ENCODE measurements at places on chromosomes 11 and 22.
A peak's percentile ranks its signal among the peaks of the same experiment; 100 is the strongest.

- no peak for DNase-seq
Observed at GRCh38 chr11:678297-678696, 16.7 kb downstream of the DEAF1 start.

GRCh38 chr11:13668957-13669521 lies 571 bp downstream of the FAR1 start:
- DNase-seq = peak; percentile 17

DNA sequence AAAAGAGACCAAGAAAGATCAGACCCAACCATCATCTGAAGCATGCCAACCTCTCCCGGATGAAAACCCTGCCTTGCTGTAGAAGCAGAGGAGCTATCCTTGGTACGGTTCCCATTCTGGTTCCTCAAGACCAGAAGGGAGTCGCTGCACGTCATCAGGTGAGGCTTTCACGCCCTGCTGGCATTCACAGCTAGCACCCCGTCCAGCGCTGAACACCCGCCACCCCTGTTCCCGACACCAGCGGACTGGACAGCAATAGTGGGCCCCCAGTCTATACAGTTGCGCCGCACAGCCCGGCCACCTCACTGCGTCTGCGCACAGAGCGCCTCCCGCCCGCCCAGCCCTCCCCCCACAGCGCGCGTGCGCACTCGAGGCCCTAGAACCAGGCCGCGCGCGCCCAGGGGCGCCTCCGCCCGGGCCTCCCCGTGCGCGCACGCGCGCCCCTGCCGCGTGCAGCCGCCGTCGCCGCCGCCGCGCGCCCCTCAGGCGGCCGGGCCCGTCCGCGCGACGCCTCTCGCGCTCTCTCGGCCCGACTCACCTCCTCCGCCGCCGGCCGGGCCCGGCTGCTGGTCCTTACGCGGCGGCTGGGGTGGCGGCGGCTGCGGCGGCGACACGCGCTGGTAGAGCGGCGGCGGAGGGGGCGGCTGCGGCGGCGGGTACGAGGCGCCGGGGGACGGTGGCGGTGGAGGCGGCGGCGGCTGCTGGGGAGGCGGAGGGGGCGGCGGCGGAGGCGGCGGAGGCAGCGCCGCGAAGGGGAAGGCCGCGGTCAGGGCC lies 706 bp downstream of the SF1 start:
- peak; percentile 78 for DNase-seq

GRCh38 chr11:94519478-94520084 lies 7.3 kb downstream of the C11orf97 start:
- no peak for DNase-seq

DNA sequence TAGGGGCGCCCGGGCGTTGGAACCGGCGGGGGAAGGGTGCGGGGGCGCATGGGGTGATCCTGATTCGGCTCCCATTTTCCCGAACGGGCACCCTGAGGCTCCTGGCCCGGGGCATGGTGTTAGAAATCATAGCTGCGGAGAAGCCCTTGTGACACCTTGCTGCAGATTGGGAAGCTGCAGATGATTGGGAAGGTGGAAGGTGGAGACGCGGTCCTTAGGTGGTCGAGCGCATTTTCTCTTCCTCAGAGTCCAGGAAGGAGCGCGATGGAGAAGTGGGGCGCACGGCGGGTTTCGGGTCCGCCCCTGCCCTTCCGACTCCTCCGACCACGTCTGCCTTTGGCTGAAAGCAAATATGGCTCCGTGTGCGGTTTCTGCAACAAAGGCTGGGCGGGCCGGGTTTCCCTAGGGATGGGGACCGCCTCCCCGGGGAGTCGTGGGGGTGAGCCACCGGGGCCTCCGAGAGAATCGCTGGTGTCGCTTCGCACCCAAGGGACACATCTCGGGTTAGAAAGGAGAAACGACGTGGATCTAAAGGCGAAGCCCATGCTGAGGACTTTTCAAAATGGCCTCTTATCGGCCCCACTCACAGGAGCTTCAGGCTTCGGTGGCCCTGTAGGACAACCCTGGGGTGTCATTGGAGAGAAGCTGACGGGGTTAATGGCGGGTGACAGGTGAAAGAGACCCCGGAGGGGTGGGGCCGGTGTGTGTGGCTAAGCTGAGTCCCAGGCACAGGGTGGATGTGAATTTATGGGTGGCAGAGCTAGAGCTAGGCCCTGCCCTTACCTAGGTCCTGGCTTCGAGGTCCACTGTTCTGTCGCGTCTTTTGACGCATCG lies 707 bp upstream of the FTH1 start:
- DNase-seq = peak; percentile 16

- no peak for DNase-seq
Observed at GRCh38 chr11:34972892-34973291, 56.5 kb downstream of the PDHX start.

DNA sequence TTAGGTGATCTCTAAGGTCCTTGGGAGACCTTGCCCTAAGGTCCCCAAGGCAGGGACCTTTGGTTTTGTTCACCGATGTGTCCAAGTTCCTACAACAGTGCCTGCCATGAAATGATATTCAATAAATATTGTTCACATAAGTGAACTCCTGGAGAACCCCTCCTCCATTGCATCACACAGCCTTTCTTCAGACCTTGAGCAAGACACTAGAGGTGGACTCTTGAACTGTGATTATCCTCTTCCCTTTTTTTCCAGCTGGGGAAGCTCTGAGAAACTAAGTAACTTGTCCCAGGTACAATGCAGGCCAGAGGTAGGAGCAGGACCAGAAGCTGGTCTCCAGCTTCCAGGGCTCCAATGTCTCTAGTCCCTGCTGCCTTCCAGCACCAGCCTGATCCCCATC lies 76.6 kb upstream of the LMO1 start:
- no peak for DNase-seq

DNA sequence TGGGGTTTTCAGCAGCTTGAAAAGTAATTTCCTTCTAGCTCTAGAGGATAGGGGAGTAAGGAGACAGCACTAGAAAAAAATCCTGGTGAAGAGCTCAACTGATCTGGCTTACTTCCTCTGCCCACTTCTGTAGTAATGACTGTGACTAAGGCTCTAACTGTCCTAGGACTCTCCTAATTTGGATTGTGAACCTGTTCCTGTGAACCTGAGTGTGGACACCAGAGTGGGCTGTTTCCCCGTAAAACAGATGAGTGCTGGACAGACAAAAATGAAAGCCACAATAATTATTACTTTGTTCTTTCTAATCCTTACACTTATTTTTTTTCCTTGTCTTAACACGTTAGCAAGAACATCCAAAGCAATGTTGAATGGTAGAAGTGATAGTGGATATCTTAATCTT lies 154.1 kb downstream of the AASDHPPT start:
- DNase-seq = no peak

- DNase-seq = no peak
Observed at GRCh38 chr11:65573391-65574079, 1.2 kb downstream of the FAM89B start.

DNA sequence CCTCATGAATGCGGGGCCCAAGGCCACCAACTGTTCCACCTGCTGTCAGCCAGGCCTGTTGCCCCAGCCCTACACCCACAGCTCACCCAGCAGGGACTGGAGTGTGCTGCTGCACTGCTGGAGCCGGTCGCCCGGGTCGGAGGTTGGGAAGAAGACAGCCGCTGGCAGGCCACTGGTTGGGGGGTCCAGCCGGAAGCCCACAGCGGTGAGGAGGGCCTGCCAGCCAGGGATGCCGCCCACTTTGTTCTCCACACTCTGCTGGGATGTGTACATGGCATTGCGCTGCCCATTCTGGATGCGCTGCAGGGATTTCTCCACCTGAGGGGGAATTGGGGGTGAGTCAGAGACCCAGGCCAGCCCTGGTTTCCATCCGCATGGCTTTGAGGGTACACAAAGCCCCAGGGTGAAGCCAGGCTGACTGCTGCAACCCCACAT lies 74.2 kb upstream of the PITPNB start:
- no peak for DNase-seq

DNA sequence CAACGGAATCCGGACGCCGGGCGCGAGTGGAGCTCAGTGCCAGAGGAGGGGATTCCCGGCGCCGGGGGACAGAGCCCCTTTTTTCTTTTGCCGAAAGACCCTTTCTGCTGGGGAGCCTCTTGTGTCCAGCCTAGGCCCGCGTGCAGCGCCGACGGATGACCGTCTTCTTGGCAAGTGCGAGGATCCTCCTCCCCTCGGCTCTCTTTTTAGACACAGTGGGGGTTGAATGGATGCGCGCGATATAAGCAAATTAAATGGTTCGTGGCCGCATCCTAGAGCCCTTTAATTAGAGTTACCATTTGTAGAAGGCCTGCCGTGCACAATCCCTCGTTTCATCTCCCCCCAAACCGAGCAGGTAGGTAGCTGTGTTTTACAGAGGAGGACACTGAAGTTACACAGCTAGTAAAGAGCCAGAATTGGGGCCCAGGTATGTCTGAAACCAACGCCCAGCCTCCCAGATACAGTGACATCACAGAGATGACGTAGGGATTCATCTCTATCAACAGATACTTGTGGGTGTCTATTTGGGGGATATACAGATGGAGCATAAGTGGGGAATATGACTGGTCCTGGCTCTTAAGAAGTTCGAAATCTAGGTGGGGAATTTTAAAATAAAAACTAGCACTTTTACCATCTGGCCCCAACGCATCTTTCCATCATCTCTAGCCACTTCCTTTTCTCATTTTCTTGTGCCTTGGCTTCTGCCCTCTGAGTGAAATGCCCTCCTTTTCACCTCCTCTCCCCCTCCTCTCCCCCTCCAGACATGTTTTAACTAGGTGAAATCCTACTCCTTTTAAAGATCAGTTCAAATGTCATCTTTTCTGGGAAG lies 875 bp downstream of the TCP11L1 start:
- no peak for DNase-seq

- no peak for DNase-seq
Observed at GRCh38 chr22:40281717-40282116, 64.6 kb upstream of the ADSL start.

DNA sequence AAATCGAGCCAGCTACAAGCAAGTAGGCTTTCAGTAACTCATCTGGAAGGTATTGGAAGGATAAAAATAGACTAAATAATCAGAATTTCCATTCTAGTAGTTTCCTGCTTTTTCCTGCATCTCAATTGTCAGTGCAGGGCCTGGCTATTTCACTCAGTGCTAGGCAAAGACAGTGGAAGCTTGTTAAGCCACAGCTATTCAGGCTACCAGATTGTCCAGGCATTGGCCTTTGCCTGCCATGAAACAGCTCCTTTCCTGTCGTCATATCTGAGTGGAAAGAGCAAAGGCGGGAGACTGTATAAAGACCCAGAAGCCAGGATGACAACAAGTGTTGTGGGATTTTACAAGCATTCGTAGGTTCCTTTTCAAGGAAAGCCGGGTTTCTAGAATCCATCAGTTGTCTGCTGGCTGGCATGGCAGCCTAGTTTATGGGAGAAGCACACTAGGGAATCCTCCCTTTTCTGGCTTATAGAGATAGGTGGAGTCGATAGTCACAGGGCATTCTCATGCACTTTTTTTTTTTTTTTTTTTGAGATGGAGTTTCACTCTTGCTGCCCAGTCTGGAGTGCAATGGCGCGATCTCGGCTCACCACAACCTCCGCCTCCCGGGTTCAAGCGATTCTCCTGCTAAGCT lies 2.0 kb upstream of the TNRC6B start:
- DNase-seq = no peak

DNA sequence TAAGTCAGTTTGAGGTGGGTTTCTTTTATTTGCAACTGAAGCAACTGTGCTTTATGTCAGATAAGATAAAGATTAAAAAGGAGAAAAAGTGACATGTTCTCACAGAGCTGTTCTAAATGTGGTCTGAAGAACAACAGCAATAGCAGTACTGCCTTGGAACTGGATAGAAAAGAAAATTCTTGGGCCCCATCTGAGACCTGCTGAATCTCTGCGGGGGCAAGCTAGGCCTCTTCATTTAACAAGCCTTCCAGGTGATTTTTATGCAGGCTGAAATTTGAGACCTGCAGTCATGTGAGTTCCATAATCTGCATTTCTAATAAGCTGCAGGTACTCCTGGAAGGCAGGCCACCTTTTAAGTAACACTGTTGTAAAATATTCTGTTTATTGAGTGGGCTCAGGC lies 91.4 kb upstream of the CTSC start:
- no peak for DNase-seq

- DNase-seq = no peak
Observed at GRCh38 chr22:36243986-36244385, 4.7 kb upstream of the APOL2 start.

DNA sequence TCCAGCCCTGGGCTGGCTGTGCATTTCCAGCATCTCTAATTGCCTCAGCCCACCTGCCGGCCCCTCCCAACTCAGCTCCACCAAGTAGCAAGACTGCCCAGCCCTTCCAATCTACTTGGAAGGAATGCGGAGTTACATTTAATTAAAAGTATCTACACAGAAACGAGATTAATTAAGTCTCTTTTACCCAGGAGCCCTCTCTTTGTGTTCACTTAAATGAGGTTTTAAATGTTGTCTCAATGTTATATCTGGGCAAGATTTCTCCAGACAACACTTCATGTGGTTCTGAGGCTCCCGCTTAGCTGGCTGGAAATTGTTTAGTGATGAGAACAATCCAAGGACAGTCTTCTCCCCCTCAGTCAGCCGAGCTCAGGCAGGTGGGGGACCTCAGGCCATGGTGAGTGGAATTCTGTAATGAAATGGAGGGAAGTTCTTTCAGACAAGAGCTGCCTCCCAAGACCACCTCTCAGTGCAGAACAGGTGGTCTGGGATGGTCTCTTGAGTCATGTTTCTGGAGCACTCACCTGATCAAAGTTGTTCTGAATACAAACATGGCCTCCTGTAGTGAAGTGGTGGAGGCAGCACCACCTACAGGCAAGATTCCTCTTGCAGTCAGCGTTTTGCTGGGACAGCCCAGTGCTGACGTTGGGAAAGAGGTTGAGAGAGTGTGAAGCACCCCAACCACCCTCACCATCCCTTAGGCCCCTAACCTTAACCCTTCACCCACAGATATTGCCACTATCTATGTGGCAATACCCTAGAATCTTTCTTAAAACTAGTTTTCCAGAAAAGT lies 371.6 kb downstream of the CADM1 start:
- DNase-seq = no peak

DNA sequence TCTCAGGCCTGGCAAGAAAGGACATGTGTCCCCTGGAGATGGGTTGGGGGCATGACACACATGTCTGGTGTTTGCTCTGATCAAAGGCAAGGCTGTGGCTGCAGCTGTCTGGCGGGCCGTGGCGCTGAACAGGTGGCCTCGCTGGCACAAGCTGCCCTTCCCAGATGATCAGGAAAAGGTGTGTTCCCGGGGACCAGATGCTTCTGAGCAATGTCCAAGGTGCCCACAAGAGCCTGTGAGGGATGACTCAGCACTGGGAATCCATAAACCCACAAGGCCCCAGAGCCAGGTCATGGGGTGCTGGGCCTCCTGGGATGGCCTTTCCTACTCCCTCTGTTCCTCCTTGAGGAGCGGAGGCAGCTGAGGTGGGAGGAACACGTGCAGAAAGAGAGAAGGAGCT lies 9.7 kb upstream of the LRP5 start:
- no peak for DNase-seq

- no peak for DNase-seq
Observed at GRCh38 chr11:2885017-2885677, 428 bp downstream of the CDKN1C start.

GRCh38 chr11:95067039-95067840 lies 521 bp downstream of the SRSF8 start:
- peak; percentile 70 for DNase-seq

All from activated T-helper 1 cell treated with anti-CD3 and anti-CD28 coated beads, Interleukin-2, amount 50 U/mL, for 16 hours (primary cell).